HepG2 (cell line): ENCODE measurements at places on chromosomes 12 and 14.
A peak's percentile ranks its signal among the peaks of the same experiment; 100 is the strongest.

DNA sequence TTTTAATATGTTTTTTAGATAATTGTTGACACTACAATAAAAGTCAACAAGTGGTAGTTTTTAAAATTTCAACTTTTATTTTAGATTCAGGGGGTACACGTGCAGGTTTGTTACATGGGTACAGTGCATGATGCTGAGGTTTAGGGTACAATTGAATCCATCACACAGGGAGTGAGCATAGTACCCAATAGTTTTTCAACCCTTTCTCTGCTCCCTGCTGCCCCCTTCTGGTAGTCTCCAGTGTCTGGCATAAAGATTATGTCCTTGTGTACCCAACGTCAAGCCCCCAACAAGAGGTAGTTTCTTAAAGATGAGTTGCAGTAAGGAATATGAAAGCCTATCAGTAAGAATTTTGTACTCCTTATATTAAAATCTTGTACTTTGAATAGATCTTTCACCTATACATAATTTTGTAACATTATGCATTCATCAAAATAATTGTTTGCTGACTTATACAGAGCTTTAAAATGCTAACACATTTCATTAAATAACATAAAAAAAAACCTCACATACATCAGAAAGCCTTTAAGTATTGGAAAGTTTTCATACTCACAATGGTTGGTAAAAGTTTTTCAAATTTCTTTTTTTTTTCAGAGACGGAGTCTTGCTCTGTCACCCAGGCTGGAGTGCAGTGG, 5.4 kb upstream of the RALGAPA1 start:
- peak; percentile 88 for DNase-seq

GRCh38 chr12:130538343-130539095, 177.6 kb downstream of the RIMBP2 start:
- no peak for DNase-seq

DNA sequence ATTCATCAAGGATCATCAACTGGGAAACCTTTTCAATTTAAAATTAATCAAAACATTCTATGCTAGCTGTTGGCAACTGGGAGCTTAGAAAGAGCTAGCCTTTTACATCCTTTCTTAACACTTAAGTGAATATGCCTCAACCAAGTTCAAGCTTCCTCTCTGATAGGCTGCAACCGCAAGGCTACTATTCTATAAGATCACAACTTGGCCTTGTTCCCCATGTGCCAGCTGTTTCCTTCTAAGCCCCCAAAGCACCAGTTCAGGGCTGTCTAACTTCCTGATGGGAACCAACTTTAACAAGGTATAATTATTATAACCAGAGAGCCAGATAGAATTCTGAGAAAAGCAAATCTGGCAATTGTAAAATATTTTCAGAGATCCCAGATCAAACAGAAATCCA, 37.0 kb downstream of the KCNC2 start:
- no peak for DNase-seq

- peak; percentile 30 for DNase-seq
Measured at GRCh38 chr14:76644855-76645518, 116.3 kb upstream of the VASH1 start.

DNA sequence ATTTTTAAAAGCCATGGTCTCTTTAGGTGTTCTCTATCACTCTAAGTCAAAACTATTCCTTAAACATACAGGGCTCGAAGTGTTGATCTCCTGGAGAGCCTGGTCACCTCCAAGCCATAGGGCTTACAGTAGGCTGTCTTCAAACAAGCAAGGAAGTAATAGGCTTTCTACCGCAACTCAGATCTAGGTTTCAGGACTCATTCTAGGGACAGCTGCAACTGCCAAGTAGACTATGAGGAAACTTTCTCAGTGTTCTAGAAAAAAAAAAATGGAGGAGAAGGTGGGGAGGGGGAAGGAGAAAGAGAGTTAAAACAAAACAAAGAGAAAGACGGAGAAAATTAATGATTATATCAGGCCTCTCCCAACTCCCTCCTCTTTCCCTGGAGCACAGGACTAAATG, 106.9 kb upstream of the ETV6 start:
- no peak for DNase-seq

DNA sequence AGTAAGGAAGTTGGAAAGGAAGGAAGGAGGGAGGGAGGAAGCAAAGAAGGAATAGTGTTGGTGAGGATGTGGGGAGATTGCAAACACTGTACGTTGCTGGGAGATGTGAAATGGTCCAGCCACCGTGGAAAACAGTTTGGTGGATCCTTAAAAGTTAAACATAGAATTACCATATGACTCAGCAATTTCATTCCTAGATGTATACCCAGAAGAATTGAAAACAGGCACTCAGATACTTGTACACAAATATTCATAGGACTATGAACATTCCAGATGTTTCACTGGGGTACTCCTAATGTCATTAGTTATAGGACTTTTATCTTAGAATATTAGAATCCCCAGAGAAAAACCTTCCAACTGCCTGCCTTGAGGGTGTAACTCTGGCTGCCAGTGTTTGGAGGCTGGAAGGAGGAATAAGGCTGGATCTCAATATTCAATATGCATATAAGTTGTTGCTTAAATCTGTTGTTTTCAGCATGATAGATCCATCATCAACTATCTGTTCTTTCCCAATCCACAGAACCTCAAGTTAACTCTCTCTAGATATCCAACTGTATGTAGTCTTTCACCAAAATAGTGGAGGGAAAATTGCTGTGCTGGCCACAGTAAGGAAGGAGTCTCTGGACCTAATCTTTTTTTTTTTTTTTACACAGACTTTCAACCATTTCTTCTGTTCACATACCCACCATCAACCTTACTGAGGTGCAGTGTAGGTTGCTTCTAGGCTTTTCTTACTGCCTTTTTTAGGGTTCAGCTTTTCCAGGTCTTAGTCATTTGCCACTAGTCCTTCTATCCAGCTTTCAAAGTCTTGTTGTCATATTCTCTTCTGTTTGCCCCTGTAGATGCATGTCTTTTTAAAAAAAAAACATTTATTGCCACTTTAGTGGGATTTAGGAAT, 94.5 kb downstream of the DNAI7 start:
- DNase-seq = no peak

- no peak for DNase-seq
Measured at GRCh38 chr12:74689929-74690328, 152.3 kb downstream of the ATXN7L3B start.

DNA sequence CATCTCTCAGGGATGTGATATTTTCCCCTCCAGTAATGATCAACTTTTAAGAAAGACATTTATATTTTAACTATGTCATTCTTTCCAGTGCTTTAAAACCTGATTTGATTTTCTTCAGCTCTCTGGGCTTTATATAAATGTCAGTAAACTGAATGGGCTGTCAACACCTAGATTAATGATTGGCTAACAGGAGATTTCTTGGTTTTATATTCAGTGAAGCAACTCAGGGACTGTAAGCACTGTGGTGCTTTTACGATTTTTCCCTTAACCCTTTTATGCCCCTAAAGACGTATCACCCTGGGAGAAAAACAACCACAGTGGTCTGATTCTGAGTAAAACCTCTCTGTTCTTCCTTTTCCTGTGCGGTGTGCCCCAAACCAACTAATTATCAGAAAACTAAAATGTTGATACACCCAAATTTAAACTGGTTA, 38.0 kb downstream of the PTGER2 start:
- DNase-seq = no peak

GRCh38 chr12:51311389-51311788, 12.6 kb downstream of the BIN2 start:
- no peak for DNase-seq

- no peak for DNase-seq
Measured at GRCh38 chr12:132309596-132310086, 19.7 kb downstream of the GALNT9 start.

DNA sequence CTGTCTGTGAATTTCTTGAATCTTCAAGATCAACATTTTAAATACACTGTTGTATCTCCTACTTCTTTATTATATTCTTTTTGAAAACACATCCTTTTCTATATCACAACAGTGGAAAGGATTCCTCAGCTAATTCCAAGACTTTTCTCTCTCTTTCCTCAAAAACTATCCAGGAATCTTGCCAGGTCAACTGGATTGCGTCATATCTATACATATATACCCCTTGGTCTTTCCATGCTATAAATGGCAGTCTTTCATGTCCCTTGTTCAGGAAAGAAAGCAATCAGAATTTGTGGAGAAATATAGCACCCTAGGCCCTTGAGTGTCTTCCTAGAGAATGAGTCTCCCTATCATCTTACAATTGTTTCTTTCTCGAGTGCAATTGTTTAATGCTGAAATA, 149.0 kb downstream of the KCNA5 start:
- DNase-seq = no peak

- DNase-seq = no peak
Measured at GRCh38 chr12:118013283-118013682, 3.2 kb upstream of the RFC5 start.

DNA sequence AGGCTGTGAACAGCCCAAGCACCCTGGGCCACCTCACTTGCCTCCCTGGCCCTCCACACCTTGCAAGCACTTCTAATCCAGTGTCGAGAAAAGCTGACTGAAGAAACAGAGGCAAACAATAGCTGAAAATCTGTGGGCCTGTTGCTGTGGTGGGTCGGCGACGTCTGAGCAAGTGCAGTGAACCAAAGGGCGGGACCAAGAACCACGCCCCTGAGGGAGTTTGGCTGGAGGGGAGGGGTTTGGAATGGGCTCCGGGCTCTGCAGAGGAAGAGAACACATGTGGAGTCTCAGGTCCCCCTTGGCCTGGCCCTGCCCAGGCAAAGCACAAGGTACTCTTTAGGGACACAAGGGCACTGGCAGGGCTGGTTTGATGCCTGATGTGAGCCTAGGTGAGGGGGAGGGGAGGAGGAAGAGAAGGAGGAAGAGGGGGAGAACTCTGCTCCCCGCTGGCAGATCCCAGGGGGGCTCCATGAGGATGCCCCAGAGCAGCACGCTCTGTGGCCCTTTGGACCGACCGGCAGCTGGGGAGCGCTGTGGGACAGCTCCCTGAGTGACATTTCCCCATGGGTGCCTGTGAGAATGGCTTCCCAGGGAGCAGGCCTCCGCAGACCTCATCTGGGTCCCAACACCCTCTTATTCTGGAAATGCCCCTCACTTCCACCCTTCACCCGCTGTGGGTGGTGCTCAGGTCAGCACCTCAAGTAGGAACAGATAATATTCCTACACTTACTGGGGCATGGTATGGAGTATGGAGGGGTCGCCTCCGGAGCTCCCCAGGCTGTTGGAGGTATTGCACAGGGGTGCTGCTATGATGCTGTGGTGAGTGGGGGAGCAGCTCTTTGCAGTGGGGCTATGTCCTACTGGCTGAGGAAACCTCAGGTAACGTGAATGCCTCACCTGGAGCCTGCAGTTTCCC, 85.5 kb downstream of the CPSF2 start:
- DNase-seq = no peak

DNA sequence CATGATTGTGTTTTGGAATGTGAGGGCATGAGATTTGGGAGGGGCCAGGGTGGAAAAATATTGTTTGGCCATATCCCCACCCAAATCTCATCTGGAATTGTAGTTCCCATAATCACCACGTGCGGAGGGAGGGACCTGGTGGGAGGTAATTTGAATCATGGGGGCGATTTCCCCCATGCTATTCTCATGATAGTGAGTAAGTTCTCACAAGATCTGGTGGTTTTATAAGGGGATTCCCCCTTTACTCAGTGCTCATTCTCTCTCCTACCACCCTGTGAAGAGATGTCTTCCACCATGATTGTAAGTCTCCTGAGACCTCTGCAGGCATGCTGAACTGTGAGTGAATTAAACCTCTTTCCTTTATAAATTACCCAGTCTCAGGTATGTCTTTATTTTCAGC, 15.7 kb downstream of the OR10P1 start:
- no peak for DNase-seq

DNA sequence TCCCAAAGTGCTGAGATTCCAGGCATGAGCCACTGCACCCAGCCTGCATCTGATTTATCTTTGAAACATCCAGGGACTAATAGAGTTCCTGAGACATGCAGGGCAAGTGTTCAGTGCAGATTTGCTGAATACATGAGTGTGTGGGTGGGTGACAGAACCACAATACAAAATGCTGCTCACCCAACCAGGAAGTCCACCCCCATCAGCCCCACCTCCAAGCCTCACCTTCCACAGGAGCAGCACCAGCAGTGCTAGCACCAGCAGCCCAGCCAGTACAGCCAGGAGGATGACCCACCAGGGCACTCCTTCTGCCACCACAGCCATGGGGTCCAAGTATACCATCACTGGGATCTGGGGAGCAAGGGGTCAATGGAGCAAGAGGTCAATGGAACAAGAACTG, 20.0 kb downstream of the ITGA7 start:
- no peak for DNase-seq

GRCh38 chr14:89276424-89276975, 140.5 kb downstream of the FOXN3 start:
- DNase-seq = no peak

DNA sequence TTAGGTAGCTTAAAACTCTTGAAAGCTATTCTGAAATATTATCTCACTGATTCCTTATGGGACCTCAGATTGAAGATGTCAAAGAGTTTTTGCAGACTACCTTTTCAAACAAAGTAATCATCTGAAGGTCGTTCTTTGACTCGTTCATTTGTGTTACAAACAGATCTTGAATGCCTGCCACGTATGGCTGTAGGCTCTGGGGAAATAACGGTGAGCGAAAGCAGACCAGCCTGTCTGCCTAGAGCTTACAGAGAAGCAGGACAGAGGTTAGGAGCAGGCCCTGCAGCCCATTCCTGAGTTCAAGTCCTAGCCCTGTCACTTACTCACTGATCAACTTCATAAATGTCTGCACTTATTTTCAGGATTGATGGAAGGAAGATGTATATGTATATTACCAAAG, 83.6 kb downstream of the FLRT2 start:
- DNase-seq = no peak

- DNase-seq = no peak
Measured at GRCh38 chr14:90780519-90780918, 35.7 kb downstream of the TTC7B start.

DNA sequence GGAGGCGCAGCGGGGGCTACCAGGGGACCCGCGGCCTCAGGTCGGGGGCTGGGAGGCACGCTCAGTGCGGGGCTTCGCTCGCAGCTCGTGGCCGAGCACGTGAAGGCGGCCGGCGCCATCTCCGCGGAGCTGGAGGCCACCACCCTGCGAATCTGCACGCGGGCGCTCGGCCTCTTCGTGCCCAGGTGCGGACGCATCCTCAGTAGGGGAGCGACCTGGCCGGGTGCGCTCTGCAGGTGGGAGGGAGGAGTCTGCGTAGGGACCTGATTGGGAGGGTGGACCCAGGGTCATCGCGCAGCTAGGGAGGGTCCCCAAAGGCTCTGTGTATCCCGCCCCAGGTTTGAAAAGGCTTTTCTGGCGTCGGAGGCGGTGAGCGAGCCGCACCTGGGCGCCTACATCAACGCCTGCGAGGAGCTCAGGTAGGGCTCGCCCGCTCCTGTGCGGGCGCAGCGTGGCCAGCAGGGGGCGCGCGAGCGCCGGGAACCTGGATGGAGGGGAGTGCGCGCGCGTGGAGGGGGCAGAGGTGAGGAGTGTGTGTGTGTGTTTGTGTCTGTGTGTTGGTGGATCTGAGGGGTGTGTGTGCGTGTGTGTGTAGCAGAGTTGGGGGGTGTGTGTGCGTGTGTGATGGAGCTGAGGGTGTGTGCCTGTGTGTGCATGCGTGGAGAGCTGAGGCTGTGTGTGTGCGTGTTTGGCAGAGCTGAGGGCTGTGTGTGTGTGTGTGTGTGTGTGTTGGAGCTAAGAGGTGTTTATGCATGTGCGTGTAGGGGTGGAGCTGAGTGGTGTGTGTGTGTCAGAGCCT, 10.3 kb downstream of the EXOC3L4 start:
- no peak for DNase-seq
